ENCODE measurements at places on chromosomes 12 and 14. TPM values are rescaled to one million over a fixed set of nuclear protein-coding genes. Genes with fewer than 3 reads are reported as not detected.

ARHGEF40 gene
- total RNA-seq, result 0.26 TPM

- ATAC-seq, result no peak
These were observed 1378.3 kb upstream of the SEL1L start for GRCh38 chr14:82911930-82912329.

DNA sequence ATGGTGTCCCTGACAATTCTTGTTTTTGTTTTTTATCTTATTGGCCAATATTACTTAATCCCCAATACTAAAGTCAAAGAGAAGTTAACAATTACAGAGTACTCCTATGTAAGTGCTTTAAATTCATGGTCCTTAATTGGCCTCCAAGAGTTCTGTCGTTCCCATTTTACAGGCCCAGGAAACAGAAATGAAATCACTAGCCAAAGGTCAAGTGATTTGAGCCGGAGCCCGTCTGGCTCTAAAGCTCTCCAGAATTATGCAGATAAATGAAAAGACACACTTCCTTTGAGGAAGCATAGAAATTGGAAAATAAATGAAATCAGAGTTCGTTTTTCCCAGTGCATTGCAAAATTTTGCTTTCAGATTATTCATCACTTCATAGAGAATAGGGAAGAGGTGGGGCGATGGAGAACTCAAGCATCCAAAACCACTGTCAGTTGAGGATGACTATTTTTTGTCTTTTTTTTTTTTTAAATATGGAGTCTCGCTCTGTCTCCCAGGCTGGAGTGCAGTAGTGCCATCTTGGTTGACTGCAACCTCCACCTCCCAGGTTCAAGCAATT, 78.5 kb downstream of the MAP1LC3B2 start:
- no peak for ATAC-seq

GRCh38 chr12:102317155-102317554, 119.5 kb upstream of the PMCH start:
- peak; percentile 31 for ATAC-seq

- ATAC-seq, result no peak
These were observed 55.9 kb upstream of the SEL1L start for GRCh38 chr14:81589381-81590065.

ANKRD9 gene
- total RNA-seq, result 6.9 TPM

GRCh38 chr14:59301354-59301753, 112.9 kb downstream of the DAAM1 start:
- peak; percentile 87 for ATAC-seq

DNA sequence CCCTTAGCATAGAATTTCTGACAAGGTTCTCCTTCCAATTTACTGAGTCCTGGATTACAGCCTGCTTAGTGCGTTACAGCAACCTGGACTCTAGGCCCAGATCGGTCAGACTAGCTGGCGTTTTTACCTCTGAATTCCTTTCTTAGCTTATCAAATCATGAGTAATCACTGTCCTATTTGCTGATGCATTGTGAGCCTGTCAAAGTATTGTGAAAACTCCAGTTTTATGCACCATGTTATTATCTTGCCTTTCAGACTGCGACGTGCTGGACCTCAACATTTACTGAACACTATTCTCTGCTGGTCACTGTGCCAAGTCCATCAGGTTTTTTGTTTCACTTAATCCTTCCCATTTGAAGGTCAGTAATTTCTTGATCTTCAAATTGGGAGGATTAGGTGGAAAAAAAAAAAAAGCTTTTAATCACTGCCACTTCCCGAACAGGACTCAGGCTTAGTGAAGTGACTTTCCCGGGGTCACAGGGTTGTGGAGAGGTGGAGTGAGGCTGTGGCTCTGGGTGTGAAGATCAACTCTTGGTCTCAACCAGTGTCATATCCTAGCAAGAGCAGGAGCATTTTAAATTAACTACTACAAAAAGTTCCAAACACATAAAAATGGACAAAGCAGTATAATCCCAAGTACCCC, 31.2 kb downstream of the FBXO21 start:
- ATAC-seq, result no peak

ARID4A gene
- 31.2 TPM for total RNA-seq

- no peak for ATAC-seq
These were observed 1.5 kb downstream of the FLVCR2 start for GRCh38 chr14:75579882-75580281.

- ATAC-seq, result no peak
These were observed 288.8 kb downstream of the TMEM132D start for GRCh38 chr12:129615001-129615400.

DNA sequence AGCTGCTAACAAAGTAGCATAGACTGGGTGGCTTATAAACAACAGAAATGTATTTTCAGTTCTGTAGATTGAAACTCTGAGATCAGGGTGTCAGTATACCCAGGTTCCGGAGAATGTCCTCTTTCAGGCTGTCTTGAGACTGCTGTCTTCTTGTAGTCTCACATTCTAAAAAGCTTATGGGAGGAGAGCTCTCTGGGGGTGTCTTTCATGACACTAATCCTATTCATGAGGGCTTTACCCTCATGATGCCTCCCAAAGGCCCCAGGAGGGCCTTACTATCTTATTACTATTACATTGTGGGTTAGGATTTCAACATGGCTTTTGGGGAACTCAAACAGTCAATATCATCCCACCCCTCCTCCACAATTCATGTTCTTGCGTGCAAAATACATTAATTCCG, 94.3 kb downstream of the AEBP2 start:
- ATAC-seq, result no peak

- ATAC-seq, result no peak
These were observed 167.2 kb upstream of the ATP2B1 start for GRCh38 chr12:89875809-89876208.

LRFN5 gene
- not detected for total RNA-seq

CLMN gene
- 5.3 TPM for total RNA-seq

GRCh38 chr12:111428728-111429175, 23.0 kb downstream of the SH2B3 start:
- ATAC-seq, result no peak

- ATAC-seq, result peak; percentile 96
These were observed 29.4 kb upstream of the BCL7A start for GRCh38 chr12:121992059-121992879.

DNA sequence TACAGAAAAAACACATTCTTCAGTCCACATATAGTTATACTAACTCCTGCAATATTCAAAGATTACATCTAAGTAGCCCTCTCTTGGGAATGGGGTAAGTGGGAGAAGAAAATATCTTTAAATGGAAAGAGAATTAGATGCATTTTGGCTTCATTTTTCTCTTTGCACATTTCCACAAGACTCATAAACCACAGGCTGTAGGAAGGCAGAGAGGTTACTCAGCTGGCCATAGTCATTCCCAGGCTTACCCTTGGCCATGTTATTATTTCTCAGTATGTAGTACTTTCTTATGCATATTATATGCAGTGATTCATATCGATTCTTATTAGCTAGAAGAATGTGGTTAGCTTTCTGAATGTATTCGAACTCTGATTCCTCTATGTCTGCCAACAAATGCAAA, 92.2 kb downstream of the PTPRR start:
- no peak for ATAC-seq

DNA sequence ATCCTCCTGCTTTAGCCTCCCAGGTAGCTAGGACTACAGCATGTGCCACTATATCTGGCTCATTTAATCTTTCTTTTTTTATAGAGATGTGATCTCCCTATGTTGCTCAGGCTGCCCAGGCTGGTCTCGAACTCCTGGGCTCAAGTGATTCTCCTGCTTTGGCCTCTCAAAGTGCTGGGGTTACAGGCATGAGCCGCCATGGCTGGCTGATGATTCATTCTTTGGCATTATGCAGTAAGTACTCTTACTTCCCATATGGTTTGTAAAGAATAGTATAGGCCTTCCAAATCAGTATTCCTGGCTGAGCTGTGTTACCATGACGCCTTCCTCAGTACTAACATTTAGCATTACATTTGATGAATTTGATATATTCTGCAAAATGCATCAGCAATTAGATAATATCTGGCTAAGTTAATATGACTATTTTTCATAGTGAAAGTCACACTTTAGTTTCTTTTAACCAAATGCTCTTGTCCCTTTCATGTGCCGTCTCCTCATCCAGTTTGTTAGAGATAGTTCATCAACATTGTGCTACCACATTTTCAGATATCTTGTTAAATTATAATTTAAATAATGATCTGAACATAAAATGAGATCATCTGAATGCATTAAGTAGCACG, 3.2 kb upstream of the MIA2 start:
- no peak for ATAC-seq

ATF7 gene
- 28.1 TPM for total RNA-seq

DNA sequence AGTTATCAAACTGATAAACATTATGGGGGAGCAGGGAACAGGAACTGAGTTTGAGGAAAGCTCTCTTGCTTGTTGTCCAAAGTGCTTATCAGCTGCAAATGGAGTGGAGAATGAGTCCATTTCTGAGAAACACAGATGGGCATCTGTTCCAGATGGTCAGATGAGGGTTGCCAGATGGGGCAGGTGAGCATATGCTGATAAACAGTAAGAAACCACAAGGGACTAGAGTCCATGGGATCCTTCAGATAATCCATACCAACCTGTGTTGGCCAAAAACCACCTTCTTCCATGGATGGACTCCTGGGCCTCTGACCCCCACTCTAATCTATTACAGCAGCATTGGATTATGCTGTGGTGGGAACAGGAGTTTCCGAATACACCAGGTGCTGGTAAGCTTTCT, 38.3 kb downstream of the GNS start:
- no peak for ATAC-seq

GRCh38 chr14:23641915-23642588, 5.9 kb downstream of the DHRS2 start:
- no peak for ATAC-seq

GRCh38 chr12:126982707-126983106, 1284.3 kb upstream of the TMEM132C start:
- ATAC-seq, result no peak

DNA sequence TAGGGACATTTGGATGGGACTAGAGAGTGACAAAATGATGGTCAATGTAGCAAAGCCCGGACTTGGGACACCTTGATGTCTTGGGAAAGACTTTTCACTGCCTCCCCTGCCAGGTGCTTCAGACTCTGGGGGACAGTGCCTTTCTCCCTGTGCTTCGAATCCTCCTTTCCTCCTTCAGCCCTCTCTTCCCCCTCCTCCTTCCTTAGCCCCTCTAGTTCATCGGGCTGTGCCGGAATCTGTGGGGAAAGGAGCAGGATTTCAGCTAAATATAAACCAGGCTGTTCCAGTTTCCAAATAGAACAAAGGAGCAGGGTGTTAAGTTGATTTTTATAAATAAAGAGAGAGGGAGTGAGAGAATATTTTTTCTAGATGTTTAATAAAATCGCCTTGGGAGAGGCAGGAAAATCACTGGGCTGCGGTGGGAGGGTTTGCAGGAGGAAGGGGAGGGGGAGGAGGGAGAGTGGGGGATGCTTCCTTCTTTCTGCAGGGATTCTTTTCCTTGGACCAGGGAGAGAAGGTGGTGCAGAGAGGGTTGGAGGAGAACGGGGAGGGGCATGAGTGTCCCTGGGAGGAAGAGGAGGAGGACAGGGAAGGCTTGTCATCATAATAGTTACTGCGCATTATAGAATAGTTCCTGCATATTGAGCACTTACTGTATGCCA, 21.3 kb upstream of the CABP1 start:
- ATAC-seq, result no peak

TSPAN19 gene
- not detected for total RNA-seq

DNA sequence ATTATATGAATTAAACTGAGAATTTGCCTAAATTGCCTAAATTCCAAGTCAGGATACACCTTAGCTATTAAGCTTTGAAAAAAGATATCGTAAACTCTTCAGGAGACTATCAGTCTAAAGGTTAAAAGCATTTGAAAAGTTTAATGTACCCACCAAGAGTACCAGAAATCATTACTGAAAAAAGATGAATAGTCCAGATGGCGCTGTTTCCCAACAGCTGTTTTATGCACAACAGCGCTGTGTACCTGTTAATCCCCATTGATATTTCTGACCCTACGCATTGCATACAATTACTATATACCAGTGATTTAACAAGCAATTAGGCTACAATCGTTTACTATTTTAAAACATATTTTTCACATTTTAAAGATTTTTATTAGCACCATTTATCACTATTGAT, 185.0 kb downstream of the PLCZ1 start:
- ATAC-seq, result no peak

EFS gene
- total RNA-seq, result not detected

- no peak for ATAC-seq
These were observed 17.8 kb upstream of the CD9 start for GRCh38 chr12:6182279-6182898.

CD27 gene
- total RNA-seq, result 42.1 TPM

DNA sequence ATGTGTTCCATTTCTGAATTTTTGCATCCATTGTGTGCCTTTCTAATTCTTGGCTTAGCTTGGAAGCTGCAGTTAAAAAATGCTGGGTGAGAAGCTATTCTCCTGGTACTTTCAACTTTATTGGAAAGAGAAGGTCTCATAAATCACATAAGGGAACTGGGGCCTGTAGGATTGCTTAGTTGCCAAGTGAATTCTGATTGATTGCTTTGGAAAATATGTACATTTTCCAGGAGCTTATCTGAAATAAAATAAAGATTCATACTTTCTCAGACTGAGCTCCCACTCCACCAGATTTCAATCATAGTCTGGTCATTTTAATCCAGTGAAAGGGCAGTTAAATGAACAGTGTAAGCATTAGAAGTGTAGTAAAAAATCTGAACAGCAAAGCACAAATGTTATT, 50.0 kb upstream of the PRICKLE1 start:
- no peak for ATAC-seq

- no peak for ATAC-seq
These were observed 20.5 kb upstream of the GPR132 start for GRCh38 chr14:105085766-105086165.

- no peak for ATAC-seq
These were observed 260.4 kb downstream of the GALC start for GRCh38 chr14:87732562-87732961.

- no peak for ATAC-seq
These were observed 208.5 kb downstream of the ANO2 start for GRCh38 chr12:5736527-5736926.

GRCh38 chr12:116161588-116161987, 115.9 kb downstream of the MED13L start:
- ATAC-seq, result no peak

- ATAC-seq, result no peak
These were observed 4.0 kb downstream of the FGF6 start for GRCh38 chr12:4441355-4442335.

STAC3 gene
- total RNA-seq, result 4.5 TPM

FBXW8 gene
- total RNA-seq, result 8.8 TPM

DNA sequence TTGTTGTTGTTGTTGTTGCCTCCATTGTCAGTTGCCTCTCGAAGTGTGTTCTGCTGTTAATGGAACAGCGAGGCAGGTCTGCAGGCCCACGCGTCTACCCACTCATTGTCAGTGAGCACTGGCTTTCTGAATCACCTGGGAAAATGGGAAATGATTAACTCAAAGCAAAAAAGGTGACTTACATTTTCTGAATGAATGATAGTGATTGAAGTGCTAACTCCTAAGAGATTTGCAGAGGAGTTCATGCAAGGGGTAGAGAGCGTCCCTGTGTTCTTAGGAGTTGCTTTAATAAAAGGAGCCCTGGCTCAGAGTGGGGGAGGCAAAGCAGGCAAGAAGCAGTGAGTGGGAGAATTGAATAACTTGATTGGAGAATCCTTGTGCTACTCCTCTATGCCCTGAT, 177.6 kb downstream of the CAND1 start:
- no peak for ATAC-seq

DNA sequence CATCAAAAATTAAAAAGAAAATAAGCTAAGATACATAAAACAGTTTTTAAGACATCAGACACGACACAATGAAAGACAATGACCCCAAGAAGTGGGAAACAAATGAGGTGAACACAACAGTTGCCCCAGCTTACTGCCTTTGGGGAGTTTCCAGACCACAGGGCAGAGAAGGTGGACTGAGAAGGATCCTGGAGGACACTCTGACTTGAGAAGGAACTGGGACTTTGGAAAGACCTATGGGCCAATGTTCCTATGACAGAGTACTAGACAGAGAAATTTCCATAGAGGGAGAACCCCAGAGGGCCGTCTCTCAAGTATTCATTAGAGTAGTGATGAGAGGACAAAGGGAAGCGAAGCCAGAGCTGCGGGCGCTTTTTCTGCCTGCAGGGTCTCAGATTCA, 6.2 kb upstream of the OR5AU1 start:
- ATAC-seq, result no peak
